Psoas muscle (tissue), 8 donors: ENCODE measurements at places on chromosomes 6 and 20. TPM values are rescaled to one million over a fixed set of nuclear protein-coding genes. Genes with fewer than 3 reads are reported as not detected.

DNA sequence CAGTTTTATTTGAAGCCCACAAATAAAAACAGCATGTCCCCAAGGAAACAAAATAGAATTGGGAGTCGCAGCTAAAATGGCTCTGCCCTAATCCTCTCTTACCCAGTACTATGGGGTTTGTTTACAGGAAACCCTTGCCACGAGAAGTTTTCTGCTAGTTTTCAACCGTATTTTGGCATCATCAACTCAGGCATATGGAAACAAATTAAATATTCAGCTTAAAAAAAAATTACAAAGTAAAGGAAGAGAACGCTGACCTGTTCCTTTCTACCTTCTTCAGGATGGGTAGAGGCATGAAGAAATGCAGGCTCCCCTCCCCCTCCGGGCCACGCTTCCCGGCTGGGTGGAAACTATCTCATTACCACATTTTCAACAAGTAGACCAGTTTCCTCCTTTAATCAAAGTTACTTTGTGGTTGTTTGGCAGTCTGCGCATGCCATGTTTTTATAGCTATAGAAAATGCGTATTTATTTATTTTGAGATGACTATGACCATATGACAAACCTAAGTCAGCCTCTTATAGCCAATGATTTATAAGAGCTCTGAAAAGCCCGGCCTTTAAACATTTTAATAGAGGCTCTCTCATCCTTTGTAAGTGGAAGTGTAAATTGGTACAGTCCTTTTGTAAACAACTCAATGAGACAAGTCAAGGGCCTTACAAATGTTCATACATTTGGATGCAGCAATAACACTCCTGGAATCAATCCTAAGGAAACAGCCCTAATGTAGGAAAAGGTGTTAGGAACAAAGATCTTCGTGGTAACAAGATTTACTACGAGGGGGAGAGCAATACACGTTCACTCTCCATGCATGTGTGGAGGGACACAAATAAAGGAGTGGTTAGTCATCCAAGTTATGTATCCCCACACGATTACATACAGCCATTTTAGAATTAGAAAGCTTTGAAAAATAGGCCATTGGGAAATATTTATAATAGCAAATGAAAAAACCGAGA lies 16.1 kb upstream of the ZNF217 start:
- H3K36me3 ChIP-seq = no peaks in the 10 kb centered on the region
- H3K4me3 ChIP-seq = no peak overlapping the region
- H3K4me1 ChIP-seq = peaks cover 7% of the 10 kb centered on the region

GRCh38 chr20:53891306-53891894 lies 179.0 kb downstream of the BCAS1 start:
- no peak overlapping the region for H3K4me3 ChIP-seq
- no peak overlapping the region for H3K27ac ChIP-seq
- no peaks in the 10 kb centered on the region for H3K4me1 ChIP-seq
- no peaks in the 10 kb centered on the region for H3K36me3 ChIP-seq
- no peaks in the 10 kb centered on the region for H3K27me3 ChIP-seq

DNA sequence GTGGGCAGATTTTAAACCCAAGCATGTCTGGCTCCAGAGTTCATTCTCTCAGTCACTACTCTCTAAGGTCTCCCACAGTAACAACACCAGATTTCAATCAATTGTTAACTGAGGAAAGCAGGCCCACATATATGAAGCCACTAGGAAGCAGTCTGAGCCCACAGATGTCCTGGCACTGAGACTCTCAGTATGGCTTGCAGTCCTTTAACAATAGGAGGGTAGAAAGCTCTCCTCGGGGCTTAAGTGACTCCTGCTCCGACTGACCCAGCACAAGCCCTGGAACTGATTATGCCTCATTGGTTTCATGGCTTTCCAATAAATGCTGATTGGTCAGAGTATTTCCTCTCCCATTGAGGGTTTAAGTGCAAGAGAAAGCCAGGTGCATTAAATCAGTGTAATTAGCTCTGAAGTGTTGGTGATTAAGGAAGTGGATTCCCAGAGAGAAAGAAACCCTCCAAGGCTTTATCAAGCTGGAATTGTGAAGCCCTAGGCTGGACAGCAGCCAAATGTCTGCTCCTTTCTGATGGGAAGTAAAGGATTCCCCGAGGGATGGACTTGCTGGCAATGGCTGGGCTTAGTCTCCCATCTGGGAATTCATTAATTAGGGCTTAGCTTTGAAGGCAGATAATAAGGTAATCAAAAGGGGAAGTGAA lies 76.6 kb upstream of the PROKR2 start:
- no peaks in the 10 kb centered on the region for H3K36me3 ChIP-seq
- H3K4me1 ChIP-seq = no peaks in the 10 kb centered on the region
- peaks cover 4% of the 10 kb centered on the region for H3K27me3 ChIP-seq
- no peak overlapping the region for H3K4me3 ChIP-seq
- no peak overlapping the region for H3K27ac ChIP-seq

- H3K4me1 ChIP-seq = no peaks in the 10 kb centered on the region
- no peaks in the 10 kb centered on the region for H3K36me3 ChIP-seq
- no peaks in the 10 kb centered on the region for H3K27me3 ChIP-seq
- H3K27ac ChIP-seq = no peak overlapping the region
Measured at GRCh38 chr6:108825326-108825725, 22.9 kb upstream of the ARMC2 start.

DNA sequence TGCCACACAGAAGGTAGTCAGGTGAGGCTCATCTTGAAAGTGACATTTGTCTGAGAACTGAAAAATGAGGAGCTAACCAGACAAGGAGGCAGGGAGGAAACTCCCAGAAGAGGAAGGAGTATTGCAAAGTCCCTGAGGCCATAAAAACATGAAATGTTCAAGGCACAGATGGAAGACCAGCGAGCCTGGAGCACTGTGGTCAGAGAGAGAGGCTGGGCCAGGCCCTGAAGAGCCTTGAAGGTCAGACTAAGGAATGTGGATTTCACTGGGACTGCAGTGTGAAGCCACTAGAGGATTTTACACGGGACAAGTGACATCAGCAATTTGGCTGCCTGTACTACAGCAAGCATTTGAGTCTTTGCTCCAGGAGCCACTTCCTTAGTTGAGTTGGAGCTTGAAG lies 21.1 kb upstream of the TMEM181 start:
- H3K4me3 ChIP-seq = no peak overlapping the region
- peaks cover 54% of the 10 kb centered on the region for H3K27me3 ChIP-seq
- no peaks in the 10 kb centered on the region for H3K36me3 ChIP-seq
- no peaks in the 10 kb centered on the region for H3K4me1 ChIP-seq
- DNase-seq = no peak

- no peaks in the 10 kb centered on the region for H3K4me1 ChIP-seq
- peaks cover 4% of the 10 kb centered on the region for H3K27me3 ChIP-seq
- no peak overlapping the region for H3K4me3 ChIP-seq
- no peak for DNase-seq
Measured at GRCh38 chr6:42163981-42164380, 9.2 kb upstream of the GUCA1A start.

GRCh38 chr6:1029141-1029540 lies 282.8 kb upstream of the FOXQ1 start:
- no peaks in the 10 kb centered on the region for H3K4me1 ChIP-seq
- H3K27ac ChIP-seq = no peak overlapping the region
- H3K36me3 ChIP-seq = no peaks in the 10 kb centered on the region
- no peak for DNase-seq
- H3K27me3 ChIP-seq = no peaks in the 10 kb centered on the region

DNA sequence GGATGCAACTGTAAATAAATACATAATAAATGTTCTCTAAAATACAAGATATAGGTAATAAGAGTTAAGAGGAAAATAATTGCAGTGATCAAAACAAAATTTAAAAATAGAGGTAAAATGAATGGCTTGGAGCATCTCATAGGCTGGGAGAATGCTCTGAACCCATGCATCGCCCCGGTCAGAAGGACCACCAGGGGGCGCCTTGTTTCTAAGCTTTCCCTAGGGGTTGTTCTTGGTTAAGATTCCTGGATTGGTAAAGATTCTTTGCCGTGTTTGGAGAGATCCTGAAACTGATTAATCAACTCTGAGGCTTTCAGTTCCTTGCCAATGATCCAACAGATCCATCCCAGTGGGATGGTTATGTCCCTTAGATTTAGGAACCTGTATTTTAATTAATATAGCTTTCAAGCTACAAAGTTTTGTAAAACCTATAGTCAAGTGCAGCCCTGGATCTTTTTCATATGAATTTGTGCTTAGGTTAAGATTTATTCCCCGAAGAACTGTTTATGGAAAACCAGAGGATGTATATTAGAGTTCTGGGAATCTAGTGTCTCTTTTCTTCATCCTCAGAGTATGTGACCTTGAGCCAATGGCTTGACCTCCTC lies 45.3 kb upstream of the PRELID3B start:
- no peak overlapping the region for H3K27ac ChIP-seq
- H3K4me3 ChIP-seq = no peak overlapping the region
- H3K4me1 ChIP-seq = no peaks in the 10 kb centered on the region

DNA sequence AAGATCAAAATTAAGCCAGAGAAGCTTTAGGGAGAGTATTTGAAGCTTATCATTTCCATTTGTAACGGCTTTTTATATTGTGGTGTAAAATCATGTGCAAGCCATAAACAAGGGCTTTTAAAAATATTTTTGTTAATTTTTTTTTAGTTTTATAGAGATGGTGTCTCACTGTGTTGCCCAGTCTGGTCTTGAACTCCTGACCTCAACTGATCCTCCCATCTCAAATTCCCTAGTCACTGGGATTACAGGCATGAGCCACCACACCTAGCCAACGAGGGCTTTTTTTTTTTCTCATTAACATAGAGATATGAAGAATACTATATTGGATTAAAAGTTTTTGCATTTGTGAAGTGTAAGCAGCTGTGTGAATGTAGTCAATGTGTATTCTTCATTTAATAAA lies 29.1 kb downstream of the CDKAL1 start:
- no peak for DNase-seq
- H3K4me3 ChIP-seq = no peak overlapping the region
- no peak overlapping the region for H3K27ac ChIP-seq
- H3K27me3 ChIP-seq = no peaks in the 10 kb centered on the region
- no peaks in the 10 kb centered on the region for H3K36me3 ChIP-seq

DNA sequence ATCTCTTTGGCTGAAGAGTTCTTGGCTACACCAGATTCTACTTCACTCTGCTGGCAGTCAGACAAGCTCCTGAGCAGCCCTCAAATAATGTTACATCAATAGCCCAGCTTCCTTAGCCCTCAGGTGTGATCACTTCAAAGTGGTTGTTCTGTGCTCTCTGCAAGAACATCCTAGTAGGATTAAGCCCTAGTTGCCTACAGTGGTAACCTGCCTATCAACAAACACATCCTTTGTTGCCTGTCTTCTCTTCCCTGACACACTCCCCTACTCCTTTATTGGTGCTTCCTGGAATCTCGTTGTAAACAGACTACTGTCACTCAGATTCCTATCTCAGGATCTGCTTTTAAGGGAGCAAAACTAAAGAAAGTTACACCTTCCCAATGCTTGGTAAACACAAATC lies 45.1 kb upstream of the TASP1 start:
- H3K27me3 ChIP-seq = no peaks in the 10 kb centered on the region
- no peaks in the 10 kb centered on the region for H3K4me1 ChIP-seq
- H3K36me3 ChIP-seq = no peaks in the 10 kb centered on the region
- no peak overlapping the region for H3K4me3 ChIP-seq

- H3K27ac ChIP-seq = peak overlapping the region; percentile 100
- H3K27me3 ChIP-seq = no peaks in the 10 kb centered on the region
- H3K4me3 ChIP-seq = peak overlapping the region; percentile 88
Measured at GRCh38 chr6:24720131-24720603, 1.2 kb upstream of the C6orf62 start.

Gene FAM83C
- not detected for total RNA-seq

Gene COL20A1
- total RNA-seq = not detected

Gene COL11A2
- total RNA-seq = 0.57 TPM

Gene GATA5
- 0.13 TPM for total RNA-seq

Gene CCN6
- not detected for total RNA-seq

Gene FLRT3
- total RNA-seq = 3.1 TPM

Gene LY6G6F
- not detected for total RNA-seq

Gene ENPP5
- 7.1 TPM for total RNA-seq

Gene SIRPB2
- 1.8 TPM for total RNA-seq
